ENCODE measurements at places on chromosomes 7 and 10. TPM values are rescaled to one million over a fixed set of nuclear protein-coding genes. Genes with fewer than 3 reads are reported as not detected.

GRCh38 chr10:31697271-31698180, 231.1 kb downstream of the ARHGAP12 start:
- H3K4me3 ChIP-seq: no peak overlapping the region
- no peaks in the 10 kb centered on the region for H3K36me3 ChIP-seq
- H3K27ac ChIP-seq: peak overlapping the region; percentile 86
- no peaks in the 10 kb centered on the region for H3K27me3 ChIP-seq
- peaks cover 60% of the 10 kb centered on the region for H3K4me1 ChIP-seq

- DNase-seq: no peak
- H3K27me3 ChIP-seq: peaks cover 8% of the 10 kb centered on the region
- peaks cover 6% of the 10 kb centered on the region for H3K4me1 ChIP-seq
- H3K36me3 ChIP-seq: no peaks in the 10 kb centered on the region
Observed at GRCh38 chr7:96074871-96075270, 247.0 kb downstream of the SLC25A13 start.

CHRM2 gene
- total RNA-seq: not detected

HOXA13 gene
- total RNA-seq: 1.4 TPM

SH2B2 gene
- 4.1 TPM for total RNA-seq

DNA sequence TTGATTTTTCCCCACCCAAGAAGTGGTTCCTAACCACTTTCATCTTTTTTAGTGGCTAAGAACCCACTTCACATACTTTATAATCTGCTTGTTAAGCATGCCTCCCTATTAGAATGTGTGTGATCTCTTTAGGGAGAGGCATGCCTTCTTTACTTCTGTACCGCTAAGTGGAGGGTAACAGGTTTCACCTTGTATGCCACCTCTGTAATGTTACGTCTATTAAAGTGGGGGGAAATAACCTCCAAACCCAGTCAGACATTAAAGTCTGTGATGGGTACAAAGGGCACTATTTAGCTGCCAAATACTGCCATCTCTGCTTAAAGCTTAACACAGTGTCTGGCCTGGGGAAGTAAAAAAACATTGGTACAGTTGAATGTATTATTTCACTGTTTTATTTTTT, 51.9 kb downstream of the EPC1 start:
- H3K27ac ChIP-seq: no peak overlapping the region
- H3K27me3 ChIP-seq: no peaks in the 10 kb centered on the region
- H3K4me3 ChIP-seq: no peak overlapping the region
- H3K36me3 ChIP-seq: no peaks in the 10 kb centered on the region
- H3K4me1 ChIP-seq: no peaks in the 10 kb centered on the region

- no peak overlapping the region for H3K27ac ChIP-seq
- no peaks in the 10 kb centered on the region for H3K4me1 ChIP-seq
- H3K4me3 ChIP-seq: no peak overlapping the region
- no peaks in the 10 kb centered on the region for H3K27me3 ChIP-seq
Observed at GRCh38 chr10:113336549-113337130, 216.2 kb upstream of the HABP2 start.

Measured in adrenal gland (tissue), 19 donors.